HFF-Myc (cell line): ENCODE measurements at places on chromosomes 16 and 17.

DNA sequence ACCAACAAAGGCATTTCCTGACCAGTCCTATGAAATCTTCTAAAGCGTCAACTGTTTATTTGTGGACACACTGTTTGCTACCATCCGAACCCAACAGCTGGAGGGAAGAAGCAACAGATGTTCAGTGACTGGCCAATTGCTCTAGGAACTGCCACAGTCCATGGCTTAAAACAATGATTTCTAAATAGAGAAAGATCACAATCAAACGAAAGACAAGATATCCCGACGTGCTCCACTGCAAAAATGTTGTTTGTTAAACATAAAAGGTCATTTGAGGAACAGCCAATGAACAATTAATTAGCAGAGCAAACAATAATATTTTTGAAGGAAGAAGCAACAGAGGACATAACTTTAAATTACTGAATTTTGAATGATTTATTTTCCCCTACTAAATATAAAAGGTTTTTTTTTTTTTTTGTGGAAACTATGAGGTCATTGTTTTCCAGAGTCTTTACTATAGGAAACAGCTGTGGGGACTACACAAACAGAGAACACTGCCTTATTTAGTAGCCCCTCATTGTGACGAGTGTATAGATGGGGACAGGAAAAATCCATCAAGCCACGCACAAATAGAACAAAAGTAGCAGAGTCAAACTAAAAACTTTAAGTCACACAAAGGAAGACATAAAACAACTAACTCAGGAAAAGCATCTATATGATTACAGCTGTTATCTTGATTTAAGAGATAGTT, 17.2 kb downstream of the USP31 start:
- DNase-seq, result no peak

- DNase-seq, result no peak
Measured at GRCh38 chr17:76467366-76467765, at the start of gene AANAT. AANAT (plus strand) TSS chr17:76467603; CDS start chr17:76468747, 1,144 bp downstream.

GRCh38 chr16:31200821-31201568, 1.6 kb downstream of the PYCARD start:
- peak; percentile 21 for DNase-seq

- DNase-seq, result no peak
Measured at GRCh38 chr17:33583518-33584417, 290.7 kb upstream of the ASIC2 start.

DNA sequence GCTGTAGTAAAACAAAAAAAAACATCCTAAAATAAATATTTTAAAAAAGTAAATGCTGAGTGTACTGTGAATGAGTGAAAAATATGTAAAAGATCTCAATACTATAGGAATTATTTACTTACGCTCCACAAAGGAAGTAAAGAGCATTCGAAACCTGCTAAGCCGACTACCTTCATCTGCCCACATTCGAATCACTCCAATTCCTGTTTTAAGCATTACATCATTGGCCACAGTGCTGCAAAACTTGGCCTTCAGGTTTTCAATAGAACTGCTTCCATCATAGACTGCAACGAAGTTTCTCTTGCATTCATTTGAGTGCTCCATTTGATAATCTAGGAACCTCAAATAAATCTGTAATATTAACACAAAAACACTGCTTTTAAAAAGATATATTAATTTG, 34.4 kb downstream of the NETO2 start:
- DNase-seq, result no peak

GRCh38 chr17:78497115-78497540, 80.1 kb downstream of the DNAH17 start:
- peak; percentile 29 for DNase-seq

- DNase-seq, result no peak
Measured at GRCh38 chr17:62565817-62566216, 61.7 kb upstream of the MRC2 start.

GRCh38 chr17:17568772-17569195, 22.7 kb downstream of the PEMT start:
- no peak for DNase-seq

DNA sequence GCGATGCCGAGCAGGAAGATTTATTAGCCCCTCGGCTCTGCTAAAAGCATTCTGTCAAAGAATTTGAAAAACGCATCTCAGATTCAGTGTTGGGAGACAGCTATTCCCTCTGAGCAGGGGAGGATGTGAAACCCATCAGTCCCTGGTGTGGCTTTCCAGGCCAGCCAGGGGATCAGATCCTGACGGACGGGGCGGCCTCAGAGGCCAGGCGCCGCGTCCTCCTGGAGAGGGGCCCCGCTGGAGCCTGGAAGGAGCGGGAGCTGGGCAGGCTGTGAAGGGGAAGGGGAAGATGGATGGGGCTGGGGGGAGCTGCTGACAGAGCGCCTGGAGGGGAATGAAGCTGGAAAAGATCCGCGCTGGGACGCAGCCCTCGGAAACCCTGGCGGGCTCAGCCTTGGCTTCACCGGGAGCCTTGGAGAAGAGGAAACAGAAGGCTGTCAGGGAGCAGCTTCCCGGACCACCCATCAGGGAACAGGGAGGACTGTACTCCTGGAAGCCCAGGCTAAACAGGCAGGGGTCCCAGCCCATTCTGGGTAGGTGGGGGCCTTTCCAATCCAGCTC, 358.0 kb downstream of the C16orf95 start:
- no peak for DNase-seq

GRCh38 chr16:80656711-80657150, 115.9 kb downstream of the DYNLRB2 start:
- no peak for DNase-seq

DNA sequence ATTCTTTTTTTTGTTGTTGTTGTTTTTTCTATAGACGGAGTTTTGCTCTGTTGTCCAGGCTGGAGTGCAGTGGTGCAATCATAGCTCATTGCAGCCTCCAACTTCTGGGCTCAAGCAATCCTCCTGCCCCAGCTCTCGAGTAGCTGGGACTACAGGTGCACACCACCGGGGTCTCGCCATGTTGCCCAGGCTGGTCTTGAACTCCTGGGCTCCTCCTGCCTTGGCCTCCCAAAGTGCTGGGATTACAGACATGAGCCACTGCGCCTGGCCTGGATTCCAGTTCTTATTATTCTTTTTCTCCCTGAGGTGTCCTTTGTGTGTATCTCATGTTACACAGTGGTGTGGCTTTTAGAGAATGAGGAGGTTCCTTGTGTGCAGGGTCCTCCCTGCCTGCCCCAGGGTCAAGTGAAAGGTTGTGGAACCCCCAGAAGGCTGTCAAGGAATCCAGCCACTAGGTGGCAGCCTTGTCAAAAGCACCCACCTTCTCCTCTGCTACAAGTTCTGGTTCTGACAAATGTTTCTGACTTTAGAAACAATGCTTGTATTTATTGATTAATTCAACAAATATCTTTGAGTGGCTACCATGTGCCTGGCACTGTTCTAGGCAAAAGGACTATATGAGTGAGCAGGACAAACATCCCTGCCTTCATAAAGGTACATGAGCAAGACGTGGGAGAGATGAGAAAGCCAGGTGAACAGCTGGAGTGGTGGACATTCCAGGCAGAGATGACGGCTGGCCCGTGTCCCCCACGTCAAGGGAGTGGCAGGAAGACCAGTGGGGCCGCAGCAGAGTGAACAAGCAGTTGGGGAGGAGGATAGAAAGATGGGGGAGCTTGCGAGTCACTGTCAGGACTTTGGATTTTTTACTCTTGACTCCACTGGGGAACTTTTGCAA, 112.4 kb downstream of the SPECC1 start:
- peak; percentile 22 for DNase-seq

GRCh38 chr17:79952265-79952877, 83.3 kb downstream of the TBC1D16 start:
- no peak for DNase-seq

- DNase-seq, result no peak
Measured at GRCh38 chr16:16112450-16113053, 110.7 kb downstream of the ABCC6 start.

GRCh38 chr16:50245417-50246298, 20.7 kb upstream of the ADCY7 start:
- DNase-seq, result no peak

DNA sequence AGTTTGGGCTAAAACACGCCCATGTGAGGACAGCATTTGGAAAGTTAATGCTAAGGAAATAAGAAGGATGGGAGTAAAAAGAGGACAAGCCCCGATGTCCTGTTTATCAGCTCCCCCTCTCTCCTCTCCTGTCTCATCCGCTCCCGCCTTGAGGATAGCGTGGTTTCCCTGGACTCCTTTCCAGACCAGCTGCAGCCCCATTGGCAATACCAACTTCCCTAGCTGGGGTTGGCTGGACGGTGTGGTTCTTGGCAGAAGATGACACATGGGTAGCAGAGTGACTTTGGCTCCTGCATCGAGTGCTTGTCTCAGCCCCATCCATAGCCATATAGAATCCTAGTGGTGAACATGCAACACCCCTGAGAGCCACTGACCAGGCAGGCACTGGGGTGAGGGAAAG, 185.9 kb downstream of the CCDC182 start:
- DNase-seq, result no peak

DNA sequence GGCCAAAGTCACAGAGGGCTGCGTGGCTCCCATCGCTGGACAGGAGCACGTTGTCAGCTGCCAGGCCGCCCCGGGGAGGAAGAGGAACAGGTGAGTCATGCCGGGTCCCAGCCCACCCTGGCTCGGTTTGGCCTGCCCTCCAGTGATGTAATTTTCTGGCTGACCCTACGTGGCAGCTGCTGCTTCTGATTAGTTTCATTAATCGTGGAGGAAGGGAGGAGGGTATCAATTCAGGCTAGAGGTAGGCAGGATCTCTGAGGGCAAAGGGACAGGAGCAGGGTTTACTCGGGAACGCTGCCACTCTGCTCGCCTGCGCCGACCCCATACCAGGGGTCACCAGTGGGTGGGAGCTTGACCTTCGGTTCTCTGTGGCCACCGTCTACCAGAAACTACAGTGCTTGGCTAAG, 11.7 kb upstream of the SPATA32 start:
- no peak for DNase-seq

DNA sequence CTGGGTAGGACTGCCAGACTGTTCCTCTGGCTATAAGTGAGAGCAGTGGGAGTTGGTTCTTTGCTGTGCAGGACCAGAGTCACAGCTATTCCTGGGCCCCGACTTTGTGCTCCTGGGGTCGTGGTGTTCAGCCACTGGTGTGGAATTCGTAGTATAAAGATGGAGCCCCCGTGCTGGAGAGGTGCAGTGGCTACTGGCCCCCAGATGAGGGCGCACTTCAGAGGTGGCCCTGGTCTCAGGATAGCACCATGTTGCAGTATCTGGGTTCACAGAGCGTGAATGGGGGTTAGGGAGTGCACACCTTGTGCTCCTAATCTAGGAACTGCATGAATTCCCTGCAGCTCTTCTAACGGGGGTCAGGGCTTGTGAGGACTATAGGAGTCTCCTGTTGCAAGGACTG, 21.1 kb downstream of the TANC2 start:
- DNase-seq, result no peak

DNA sequence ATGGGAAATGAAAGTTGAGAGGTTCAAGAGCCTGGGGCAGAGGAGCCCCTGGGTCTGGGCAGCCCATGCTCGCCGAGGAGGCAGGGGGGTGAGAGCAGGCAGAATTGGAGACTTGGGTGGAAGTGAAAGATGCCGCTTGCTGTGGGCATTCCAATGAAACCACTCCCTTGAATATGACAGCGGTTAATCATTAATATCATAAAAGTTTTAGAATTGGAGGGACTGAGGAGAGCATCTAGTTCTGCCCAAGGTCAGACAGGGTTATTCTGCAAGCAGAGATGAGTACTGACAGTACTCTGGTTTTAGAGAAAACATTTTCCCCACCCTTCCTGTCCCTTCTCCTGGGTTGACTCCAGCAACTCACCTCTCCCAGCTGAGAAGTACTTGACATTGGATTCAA, 180.2 kb downstream of the MSI2 start:
- no peak for DNase-seq

DNA sequence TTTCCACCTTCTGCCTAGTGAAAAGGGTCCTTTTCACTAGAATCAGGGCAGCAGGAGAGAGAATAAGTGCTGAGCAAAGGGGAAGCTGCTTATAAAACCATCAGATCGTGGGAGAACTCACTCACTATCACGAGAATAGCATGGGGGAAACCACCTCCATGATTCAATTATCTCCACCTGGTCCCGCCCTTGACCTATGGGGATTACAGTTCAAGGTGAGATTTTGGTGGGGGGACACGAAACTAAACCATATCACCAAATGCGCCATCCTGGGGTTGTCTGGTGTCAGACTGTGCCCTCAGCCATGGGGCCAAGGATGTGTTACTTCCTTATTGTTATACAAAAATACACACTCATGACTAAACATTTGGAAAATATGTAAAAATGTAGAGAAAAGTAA, 10.4 kb upstream of the KATNB1 start:
- no peak for DNase-seq

DNA sequence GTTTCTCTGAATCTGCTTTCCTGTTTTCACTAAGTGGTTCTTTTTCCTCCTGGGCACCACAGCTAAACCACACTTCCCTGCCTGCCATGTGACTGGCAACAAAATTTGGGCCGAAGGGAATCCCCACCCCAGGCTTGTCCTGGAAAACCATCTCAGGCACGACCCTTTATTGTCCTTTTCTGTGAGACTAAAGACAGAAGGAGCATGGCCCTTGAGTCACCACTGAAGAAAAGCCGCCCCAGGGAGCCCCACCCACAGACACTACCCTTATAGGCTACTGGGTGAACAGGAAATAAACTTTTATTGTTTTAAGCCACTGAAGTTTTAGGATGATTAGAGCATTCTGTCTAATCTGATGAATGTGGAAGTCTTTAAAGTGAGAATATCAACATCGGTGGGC, 88.6 kb upstream of the BRD7 start:
- DNase-seq, result no peak

- no peak for DNase-seq
Measured at GRCh38 chr17:73342541-73343167, 30.9 kb upstream of the CDC42EP4 start.

- no peak for DNase-seq
Measured at GRCh38 chr16:72997141-72997542, 50.8 kb downstream of the ZFHX3 start.

DNA sequence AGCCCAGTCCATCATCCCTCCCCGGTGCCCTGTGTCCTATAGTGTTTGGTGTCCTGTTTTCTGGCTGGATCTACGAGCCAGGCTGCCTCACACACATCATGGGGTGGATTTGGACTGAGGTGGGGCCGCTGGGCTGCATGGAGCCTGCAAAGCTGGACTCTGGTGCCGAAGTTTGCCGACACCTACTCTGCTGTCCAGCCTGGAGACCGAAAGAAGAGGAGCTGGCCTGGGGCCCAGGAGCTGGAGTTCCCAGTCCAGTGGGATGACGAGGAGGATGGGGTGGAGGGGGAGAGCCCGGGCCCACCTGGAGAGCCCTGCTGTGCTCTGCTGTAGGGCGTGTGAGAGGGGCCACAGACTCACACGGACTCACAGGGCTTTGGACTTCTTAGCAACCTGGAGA, 40.3 kb upstream of the ENPP7 start:
- DNase-seq, result no peak

- DNase-seq, result no peak
Measured at GRCh38 chr16:47834485-47835024, 321.2 kb downstream of the ABCC12 start.
